NCI-H226 (cell line): ENCODE measurements at places on chromosomes 1 and 21.

- DNase-seq = no peak
Observed at GRCh38 chr1:78650114-78650660, 556 bp downstream of the IFI44 start.

DNA sequence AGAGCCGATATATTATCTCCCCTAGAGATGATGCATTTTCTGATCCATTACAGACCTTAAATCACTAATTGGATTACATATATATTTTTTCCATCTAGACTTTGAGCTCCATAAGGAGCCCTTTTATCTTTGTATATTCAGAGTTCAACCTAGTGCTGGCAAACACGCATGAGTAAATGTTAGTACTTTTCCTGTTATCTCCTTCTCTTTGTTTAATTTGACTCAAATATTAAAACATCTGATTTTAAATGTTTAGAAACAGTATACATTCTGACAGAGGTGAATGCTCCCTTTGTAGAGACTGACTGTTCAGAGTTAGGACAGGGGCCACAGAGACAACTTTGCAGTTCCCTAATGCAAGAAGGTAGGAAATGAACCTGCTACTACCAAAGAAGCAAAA is 37.1 kb downstream of the EIF2B3 start:
- DNase-seq = no peak

DNA sequence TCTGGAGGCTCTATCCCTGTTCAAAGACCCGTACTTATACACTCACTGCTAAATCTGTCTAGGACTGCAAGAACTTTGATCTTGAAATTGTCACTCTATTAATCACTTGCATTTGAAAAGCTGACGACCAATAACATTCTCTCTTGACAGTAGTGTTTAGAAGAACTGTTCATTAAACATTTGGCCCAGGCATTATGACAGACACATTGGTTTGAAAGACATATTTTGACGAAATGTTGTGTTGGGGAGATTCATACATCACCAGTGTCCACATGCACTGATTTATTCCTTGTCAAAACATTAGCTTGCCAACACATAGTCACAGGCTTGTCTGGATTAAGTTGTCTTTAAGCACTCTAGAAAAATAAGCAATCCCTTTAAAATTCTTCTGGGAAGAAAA is 951.3 kb downstream of the ADGRL2 start:
- no peak for DNase-seq

- peak; percentile 43 for DNase-seq
Observed at GRCh38 chr1:33298623-33299277, 22.1 kb downstream of the A3GALT2 start.

- no peak for DNase-seq
Observed at GRCh38 chr1:3468236-3469103, 14.0 kb downstream of the ARHGEF16 start.
